ENCODE measurements at places on chromosomes 6 and 20.

GRCh38 chr6:42075159-42075838, 25.0 kb downstream of the TAF8 start:
- DNase-seq = peak; percentile 20

DNA sequence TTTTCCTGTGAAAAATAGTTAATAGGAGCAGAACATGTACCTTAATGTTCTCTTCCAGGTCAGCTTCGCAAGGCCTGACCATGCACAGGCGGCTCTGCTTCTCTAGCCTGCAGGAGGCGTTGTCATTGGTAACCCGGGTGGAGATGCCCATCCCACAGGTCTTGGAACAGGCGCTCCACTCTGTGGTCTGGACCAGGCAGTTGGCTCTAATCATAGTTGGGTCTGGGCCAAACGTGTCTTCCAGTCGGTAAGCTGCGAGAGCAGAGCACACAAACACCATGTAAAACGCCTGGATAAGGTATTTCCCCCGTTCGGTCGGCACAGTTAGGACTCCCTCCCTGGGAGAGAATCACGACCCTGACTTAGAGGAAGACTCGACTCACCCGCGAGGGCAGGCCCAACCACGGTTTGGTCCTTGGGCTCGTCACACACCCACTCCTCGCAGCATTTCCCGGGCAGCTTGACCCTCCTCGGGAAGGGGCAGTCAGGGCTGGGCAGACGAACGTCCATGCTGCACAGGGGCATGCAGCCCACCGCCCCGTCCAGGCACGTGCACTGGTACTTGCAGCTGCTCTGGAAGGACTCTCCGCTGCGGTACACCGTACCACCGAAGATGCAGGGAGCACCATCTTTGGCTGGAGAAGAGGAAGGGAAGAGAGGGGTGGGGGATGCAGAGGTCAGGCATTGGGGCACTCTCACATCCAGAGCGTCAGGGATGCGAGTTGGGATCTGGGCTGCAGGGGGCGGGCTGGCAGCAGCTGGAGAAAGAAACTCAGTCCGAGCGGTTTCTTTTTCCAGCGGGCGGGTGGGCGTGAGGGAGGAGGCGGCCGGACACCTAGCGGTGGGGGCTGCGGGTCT, 1.0 kb downstream of the CCN2 start:
- DNase-seq = peak; percentile 57

DNA sequence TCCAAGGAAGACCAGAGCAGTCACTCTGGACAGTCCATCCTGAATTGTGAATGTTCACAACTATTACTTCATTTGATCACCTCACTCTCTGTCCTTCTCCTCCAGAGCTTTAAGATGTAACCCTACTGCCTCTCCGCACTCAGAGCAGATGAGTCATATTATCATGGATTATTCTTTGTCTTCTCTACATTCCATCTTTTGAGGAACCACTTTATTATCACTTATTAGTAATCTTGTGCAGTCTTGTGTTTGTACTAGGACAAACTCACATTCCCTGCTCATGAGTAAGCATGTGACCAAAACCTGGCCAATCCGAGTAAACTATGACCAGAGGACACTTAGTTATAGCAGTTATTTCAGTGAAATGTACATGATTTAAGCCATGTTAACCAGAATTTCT, 401.5 kb upstream of the ADGRB3 start:
- no peak for DNase-seq

- DNase-seq = no peak
These were observed 4.5 kb downstream of the CABLES2 start for GRCh38 chr20:62402456-62403150.

GRCh38 chr6:54238396-54238795, 69.8 kb upstream of the TINAG start:
- no peak for DNase-seq

GRCh38 chr6:2753110-2753489, 2.4 kb upstream of the MYLK4 start:
- DNase-seq = no peak

DNA sequence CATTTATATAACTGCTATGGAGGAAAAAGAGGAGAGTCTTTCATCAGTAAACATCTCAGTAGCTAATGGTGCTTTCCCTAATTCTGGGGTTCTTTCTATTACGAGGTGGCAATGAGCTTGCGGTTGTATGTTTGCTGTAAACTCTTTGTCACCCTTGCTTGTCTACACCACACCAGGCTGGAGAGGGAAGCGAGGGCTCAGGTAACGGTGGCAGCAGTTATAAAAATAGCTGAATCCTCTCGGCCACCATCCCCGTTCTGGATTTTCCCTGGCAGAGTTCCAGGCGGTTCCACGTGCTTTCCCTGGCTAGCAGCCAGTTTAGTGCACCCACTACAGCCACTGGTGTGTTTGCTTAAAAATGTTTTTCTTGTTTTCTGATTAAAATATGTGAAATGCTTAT, 39.0 kb downstream of the MAS1 start:
- DNase-seq = no peak

DNA sequence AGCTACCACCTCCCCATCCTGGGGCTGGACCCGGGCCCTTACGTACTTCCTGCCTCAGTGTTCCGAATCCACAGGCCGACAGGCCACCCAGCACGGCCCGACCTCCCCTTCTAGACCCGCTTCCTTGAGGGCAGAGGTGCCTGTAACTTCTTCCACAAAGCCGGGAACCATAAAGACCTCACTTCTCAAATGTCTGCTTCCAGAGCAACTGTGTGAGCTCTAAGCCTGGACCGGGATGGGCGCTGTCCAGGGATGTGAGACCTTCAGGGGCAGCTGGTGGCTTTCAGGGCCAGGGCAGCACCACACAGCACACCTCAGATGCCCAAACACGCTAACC, 9.3 kb downstream of the SLC2A4RG start:
- DNase-seq = no peak

GRCh38 chr6:2078888-2079287, 166.5 kb downstream of the GMDS start:
- DNase-seq = no peak

DNA sequence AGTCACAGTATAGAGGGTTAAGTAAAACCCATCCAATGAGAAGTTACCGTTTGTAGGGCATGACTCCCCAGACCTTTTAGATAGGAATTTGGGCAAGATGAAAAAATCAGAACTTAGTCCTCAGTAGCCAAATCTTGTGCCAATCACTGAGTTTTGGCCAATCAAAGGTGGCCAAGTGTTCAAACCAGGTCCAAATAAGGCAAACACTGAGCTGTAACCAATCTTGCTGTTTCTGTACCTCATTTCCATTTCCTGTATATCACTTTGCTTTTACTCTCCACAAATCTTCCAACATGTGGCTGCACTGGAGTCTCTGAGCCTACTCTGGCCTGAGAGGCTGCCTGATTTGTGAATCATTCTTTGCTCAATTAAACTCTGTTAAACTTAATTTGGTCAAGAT, 81.8 kb upstream of the GPR6 start:
- no peak for DNase-seq

- no peak for DNase-seq
These were observed 770 bp downstream of the ULBP3 start for GRCh38 chr6:150068151-150068550.

GRCh38 chr6:5328800-5329199, 67.5 kb downstream of the FARS2 start:
- DNase-seq = no peak

GRCh38 chr6:169232507-169232931, 21.1 kb downstream of the THBS2 start:
- DNase-seq = no peak

DNA sequence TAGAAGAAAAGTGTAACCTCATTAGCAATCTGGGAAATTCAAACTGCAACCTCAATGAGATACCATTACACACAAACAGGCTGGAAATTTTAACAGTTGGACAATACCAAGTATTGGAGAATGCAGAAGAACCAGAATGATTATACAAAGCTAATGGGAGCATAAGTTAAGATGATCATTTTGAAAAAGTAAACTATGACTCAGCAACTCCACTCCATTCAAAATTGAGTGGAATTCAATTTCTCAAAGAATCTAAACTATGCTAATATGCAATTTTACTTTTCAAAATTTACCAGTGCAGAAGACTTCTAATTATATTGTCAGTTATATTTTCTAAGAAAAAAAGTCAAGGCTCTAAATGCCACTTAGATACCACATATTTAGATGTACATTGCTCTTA, 17.2 kb downstream of the GPLD1 start:
- no peak for DNase-seq

DNA sequence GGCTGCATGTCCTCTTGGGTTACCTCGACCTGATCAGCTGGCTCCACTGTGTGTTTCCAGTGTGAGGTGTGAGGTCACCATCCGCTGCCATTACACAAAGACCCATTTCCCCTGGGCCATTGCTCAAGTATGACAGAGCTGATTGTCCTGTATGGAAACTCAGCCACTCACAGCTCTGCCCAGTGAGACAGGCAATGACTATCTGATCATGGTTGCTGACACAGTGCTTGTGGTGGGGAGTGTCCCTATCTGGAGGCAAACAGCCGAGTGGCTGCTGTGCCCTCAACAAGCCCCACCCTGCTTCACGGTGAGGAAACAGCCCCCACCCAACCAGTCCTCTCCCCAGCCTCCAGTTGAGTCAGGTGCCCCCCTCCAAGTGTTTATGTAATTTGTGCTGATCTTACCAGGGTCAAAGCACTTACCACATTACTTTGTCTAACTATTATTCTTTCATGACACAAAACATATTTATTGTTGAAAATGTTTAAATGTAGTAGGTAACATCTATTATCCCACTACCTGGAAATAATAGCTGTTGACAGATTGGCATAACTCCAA, 11.7 kb upstream of the MAPK13 start:
- DNase-seq = no peak

GRCh38 chr6:158475344-158476302, 84.3 kb upstream of the TMEM181 start:
- no peak for DNase-seq

GRCh38 chr6:132814716-132815570, 574 bp downstream of the RPS12 start:
- no peak for DNase-seq

DNA sequence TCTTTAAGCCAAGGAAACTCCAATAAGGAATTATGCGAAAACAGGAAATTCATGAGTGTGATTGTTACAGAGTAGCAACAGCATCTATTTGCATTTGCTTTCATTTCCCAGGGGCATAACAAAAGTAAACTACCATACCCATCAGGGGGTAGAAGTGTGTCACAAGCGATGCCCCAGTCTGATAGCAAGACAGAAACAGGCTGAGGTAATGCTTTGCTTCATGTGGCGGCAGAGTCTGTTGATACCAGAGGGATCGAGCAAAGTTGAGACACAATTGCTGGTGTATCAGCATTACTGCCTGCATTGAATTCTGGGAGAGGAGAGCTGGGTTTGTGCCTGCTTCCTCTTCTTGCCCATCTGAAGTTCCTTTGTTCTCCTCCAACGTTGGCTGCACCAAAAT, 51.2 kb upstream of the LYRM2 start:
- peak; percentile 56 for DNase-seq

GRCh38 chr6:13048113-13048512, 280.2 kb downstream of the TBC1D7 start:
- DNase-seq = no peak

DNA sequence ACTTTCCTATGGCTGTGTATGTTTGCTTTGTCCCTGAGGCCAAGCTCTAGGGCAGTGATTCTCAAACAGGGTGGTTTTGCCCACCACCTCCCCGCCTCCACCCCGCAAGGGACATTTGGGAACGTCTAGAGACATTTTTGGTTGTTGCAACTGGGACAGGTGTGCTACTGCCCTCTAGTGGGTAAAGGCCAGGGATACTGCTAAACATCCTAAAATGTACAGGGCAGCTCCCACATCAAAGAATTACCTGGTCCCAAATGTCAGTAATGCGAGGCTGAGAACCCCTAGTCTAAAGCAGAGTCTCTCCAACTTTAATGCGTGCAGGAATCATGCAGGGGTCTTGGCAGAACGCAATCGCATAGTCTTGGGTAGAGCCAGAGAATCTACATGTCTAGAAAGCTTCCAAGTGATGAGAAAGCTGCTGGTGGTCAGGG, 5.1 kb downstream of the KCNS1 start:
- DNase-seq = peak; percentile 52

GRCh38 chr6:89434954-89435353, 2.0 kb downstream of the ANKRD6 start:
- DNase-seq = no peak

DNA sequence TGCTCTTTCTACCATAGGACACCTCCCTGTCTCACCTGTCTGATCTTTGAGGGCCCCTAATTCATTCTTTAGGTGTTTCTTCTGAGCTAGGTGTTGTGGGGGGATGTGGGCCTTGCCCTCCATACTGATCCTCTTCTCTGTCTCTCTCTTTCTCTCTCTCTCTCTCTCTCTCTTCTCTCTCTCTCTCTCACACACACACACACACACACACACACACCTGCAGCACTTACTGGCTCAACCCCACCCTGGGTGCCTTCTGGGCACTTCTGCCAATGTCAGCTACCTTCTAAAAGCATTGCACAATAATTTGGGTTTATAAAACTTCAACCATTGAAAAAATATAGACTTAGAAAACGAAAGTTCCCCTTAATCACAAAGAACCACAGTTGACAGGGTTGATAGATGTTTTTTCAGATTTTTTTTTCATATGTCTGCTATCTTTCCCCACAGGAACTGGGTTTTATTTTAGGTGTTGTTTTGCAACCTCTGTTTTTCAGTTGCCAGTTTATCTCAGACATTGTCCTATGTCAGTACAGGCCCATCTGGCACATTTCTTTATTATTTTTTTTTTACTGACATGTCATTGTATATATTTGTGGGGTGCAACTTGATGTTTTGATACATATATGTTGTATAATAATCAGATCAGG, 28.1 kb downstream of the PKIG start:
- no peak for DNase-seq

- no peak for DNase-seq
These were observed 318.7 kb downstream of the SOX4 start for GRCh38 chr6:21912151-21912832.
